ENCODE measurements at places on chromosomes 6 and 20. TPM values are rescaled to one million over a fixed set of nuclear protein-coding genes. Genes with fewer than 3 reads are reported as not detected.
A peak's percentile ranks its signal among the peaks of the same experiment; 100 is the strongest.

GRCh38 chr6:143276436-143276835 is 174.1 kb downstream of the ADAT2 start:
- no peak for DNase-seq

Gene RIMS1
- total RNA-seq = not detected

- no peak for DNase-seq
Observed at GRCh38 chr20:20461551-20461950, 93.6 kb downstream of the INSM1 start.

DNA sequence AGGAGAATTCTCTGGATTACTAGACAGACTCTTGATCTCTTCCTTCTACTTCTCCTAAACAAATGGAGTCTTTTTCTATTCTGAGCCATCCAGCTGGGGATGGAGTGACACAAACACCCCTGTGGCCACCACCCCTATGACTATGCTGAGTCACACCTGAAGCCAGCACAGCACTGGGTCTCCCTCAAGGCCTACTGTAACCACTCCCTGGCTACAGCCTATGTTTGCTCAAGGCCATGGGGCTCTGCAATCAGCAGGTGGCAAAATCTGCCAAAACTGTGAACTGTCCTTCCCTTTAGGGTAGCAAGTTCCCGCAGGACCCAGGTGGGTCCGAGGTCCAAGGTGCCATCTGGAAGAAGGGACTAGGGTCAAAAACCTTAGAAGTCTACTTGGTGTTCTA is 132.3 kb downstream of the TINAG start:
- DNase-seq = no peak

DNA sequence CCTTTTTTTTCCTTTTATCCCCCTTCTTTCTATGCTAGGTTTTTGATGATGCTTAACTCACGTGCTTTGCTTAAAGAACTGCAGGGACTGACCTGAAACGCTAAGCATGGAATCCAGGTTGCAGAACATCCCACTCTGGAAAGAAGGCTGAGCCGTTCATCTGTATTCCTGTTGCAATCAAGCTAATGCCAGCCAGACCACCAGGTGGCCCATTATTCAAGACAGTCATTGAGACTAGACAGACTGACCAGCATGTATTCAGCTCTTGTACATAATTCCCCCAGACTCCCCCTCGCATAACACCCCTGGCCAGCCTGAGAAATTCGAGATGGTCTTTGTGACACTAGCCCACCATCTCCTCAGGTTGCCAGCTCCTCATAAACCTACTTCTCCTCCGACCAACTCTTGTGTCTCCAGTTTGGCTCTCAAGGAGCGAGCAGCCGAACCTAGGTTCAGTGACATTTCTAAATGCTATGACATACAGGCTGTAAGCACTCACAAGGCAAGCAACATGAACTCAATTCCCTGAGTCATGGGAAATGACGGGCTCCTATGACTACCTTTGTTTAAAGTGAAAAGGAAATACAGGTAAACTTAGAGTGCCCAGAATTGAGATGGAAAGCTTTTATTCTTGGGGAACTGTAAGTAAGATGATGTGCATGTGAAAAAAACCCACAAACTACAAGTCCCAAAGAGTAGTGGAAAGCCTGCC is 309.3 kb upstream of the CDYL start:
- DNase-seq = peak; percentile 24

DNA sequence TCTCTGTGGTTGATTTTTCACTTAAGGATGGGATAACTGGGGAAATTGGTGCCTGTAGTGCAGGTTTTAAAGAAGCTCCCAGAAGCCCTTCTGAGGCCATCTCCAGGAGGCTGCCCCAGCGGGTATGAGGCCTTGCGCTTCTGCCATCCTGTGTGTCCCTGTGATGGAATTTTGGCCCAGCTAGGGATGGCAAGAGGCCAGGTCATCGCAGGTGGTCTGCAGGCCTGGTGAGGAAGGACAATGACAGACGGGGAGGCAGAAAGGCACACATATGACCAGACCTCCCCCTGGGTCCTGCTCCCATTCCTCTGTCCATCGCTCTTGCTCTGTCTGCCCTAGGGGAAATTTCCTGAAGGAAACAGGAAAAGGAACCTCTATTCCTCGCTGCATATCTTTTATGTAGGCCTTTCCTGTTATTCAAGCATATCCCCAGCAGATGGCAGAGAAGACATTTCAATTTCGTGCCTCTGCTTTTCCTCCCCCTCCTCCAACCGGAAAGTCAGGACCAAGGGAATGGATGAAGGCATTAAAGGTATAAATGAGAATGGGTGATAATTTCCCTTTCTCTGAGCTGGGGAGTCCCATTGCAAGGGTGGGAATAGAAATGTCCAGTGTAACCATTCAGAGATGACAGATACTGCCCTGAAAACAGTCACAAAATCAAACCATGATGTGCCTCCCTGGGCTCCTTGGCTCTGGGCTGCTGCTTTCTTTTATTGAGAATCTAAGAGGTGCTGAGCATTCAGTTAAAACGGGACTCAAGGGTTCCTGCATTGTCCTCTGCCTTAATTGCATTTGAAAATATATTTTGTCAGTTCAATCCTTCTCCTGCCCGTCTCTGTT is 17.6 kb upstream of the HLA-F start:
- peak; percentile 77 for DNase-seq

Gene STMND1
- not detected for total RNA-seq

Gene OVOL2
- 18.8 TPM for total RNA-seq

Gene FAXC
- total RNA-seq = not detected

All from HT-29 (cell line).